Astrocyte (in vitro differentiated cells and primary cell): ENCODE measurements at places on chromosomes 16 and 17.

GRCh38 chr17:20206068-20206467 is 196.9 kb downstream of the SPECC1 start:
- DNase-seq, result peak; percentile 59

GRCh38 chr16:80337786-80338185 is 203.0 kb upstream of the DYNLRB2 start:
- no peak for DNase-seq

DNA sequence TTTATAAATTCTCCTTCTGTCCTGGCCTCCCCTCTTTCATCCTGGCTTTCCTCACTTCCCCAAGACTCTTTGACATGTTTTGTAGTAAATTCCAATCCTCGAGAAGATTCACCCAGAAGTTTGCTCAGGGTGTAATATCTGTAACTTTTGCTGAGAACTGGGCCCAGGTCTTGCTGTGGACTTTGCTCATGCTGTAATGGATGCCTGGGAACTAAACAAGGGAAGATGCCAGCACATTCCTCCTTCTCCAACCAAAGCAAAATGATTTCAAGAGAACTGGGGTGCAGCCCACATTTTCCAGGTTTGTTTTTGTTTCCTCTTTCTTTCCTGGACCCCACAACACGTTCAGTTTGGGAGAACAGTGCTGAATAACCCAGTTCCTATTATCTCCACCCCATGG is 6.6 kb upstream of the SALL1 start:
- no peak for DNase-seq

DNA sequence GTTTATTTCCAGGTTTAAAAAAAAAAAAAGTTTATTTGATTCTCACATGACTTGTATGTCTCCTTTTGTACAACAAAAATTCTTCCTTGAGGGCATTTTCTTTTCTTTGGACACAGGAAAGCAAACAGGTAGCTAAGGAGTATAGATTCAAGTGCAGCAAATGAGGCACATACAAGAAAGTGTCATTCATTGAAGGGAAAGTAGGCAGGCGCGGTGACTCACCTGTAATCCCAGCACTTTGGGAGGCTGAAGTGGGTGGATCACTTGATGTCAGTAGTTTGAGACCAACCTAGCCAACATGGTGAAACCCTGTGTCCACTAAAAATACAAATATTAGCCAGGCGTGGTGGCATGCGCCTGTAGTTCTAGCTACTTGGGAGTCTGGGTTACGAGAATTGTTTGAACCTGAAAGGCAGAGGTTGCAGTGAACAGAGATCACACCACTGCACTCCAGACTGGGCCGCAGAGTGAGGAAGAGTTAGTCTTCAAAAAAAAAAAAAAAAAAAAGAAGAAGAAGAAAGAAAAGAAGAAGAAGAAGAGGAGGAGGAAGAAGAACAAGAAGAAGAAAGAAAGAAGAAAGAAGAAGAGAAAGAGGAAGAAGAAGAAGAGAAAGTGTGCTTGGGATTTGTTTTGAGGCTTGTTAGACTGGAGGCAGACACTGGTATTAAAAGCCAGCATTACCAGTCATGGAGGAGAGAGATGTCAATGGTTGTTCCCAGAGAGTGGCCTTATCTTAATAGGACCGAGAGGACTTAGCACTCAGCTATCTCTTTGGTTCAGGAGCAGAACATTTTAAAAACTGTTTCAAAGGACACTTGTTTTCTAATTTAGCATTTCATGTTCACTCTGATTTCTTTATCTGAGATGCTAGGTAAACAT is 19.7 kb downstream of the GINS3 start:
- DNase-seq, result no peak

DNA sequence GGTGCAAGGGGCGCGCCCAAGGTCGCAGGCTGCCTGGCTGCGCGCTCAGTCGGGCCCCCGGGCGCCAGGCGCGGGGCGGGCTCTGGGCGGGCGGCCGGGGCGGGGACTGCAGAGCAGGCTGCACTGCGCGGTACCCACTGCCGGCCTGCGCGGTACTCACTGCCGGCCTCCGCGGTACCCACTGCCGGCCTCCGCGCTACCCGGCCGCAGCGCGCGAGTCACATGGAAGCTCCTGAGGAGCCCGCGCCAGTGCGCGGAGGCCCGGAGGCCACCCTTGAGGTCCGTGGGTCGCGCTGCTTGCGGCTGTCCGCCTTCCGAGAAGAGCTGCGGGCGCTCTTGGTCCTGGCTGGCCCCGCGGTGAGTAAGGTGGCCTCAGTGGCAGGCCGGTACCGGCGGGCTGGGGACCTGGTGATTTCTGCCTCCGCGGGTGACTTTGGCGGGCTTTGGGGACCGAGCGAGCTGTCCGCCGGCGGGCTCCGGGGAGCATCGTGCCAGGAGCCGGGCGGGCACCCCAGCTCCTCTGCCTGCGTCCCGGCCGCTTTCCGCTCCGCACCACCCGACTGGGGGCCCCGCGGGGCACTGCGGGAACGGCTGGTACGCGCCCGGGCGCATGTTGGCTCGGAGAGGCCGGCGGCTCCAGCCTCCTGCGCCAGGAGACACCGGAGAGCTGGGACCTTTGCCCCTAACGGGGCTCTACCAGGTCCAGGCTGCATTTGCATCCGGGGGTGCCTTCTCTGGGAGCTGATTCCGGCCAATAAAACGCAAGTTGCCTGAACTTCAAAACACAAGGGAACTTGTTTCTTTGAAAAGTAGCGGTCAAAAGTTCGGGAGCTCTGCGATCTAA is at the start of gene SLC47A1:
TSS of gene SLC47A1 (plus strand) at position 137 of the 844 bp plus-strand sequence. CDS start at position 223, 86 bp downstream.
- no peak for DNase-seq

- peak; percentile 32 for DNase-seq
Measured at GRCh38 chr17:34241062-34241461, 14.0 kb upstream of the CCL2 start.

- DNase-seq, result no peak
Measured at GRCh38 chr17:1755827-1756262, 6.0 kb upstream of the SERPINF1 start.

GRCh38 chr17:43360376-43360738 is 38.4 kb upstream of the ARL4D start:
- peak; percentile 77 for DNase-seq
